ENCODE measurements at places on chromosomes 5 and 9. TPM values are rescaled to one million over a fixed set of nuclear protein-coding genes. Genes with fewer than 3 reads are reported as not detected.

PPP3R2 gene
- total RNA-seq: not detected

OR1J4 gene
- total RNA-seq: not detected

DND1 gene
- 1.8 TPM for total RNA-seq

UNC13B gene
- 9.5 TPM for total RNA-seq

KIF24 gene
- 8.3 TPM for total RNA-seq

SNX30 gene
- 7.7 TPM for total RNA-seq

FBXL7 gene
- total RNA-seq: 2.5 TPM

DNA sequence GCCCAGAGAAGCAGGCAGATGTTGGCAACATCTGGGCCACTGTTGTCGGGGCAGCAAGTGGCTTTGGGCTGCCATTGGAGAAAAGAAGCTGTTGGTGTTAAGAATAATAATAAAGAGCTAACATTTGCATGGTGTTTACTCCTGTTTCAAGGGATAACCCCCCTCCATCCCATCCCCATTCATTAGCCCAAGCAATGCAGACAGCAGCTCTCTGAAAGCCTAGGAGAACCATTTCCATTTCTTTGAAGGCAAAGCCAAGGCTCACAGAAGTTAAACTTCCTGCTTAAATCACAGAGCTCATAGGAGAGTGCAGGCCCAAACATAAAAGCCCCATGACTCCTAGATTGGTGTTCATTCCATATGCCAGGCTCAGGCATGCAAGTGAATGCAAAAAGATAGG lies 175.4 kb downstream of the ASTN2 start:
- no peak for DNase-seq

DNA sequence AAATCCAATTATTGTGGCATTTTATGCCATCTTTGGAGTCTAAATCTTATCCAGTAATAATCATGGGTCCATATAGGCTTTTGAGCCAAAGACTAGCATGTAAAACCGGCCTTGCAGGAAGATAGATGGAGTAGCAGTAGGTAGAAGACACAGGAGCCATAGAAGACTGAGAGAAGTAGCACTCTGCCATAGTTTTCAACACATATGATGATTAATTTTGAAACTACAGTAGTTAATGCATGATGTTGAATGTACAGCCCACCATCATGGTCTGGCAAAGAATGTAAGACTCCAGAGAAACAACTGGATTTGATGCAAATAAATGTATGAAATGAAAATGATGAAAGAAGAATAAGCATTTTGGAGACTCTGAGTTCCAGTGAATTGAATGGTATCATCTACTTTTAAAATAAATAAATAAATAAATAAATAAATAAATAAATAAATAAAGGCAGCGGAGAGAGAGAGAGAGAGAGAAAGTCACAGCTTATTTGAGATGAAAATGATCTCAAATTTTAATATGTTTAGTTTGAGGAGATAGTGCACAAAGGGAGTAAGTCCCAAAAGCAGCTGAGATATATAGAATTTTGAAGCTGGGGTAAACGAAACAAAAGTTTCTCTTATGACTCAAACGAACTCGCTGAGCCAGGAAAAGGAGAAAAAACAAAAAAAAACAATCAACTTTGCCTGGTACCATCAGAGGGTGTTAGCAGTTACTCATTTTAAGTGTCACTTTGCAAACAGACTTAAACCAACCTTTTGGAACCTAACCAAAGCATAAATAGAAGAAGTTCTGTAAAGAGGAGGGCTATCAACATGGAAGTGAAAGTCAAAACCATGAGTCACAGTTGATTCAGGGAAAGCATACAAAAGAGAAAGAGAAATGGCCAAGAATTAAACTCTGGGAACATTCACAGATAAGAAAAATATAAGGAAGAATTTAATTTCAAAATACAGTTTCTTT lies 388.7 kb downstream of the CETN3 start:
- DNase-seq: peak; percentile 95

GRCh38 chr9:113786071-113786470 lies 90.0 kb upstream of the ZNF618 start:
- DNase-seq: no peak

DNA sequence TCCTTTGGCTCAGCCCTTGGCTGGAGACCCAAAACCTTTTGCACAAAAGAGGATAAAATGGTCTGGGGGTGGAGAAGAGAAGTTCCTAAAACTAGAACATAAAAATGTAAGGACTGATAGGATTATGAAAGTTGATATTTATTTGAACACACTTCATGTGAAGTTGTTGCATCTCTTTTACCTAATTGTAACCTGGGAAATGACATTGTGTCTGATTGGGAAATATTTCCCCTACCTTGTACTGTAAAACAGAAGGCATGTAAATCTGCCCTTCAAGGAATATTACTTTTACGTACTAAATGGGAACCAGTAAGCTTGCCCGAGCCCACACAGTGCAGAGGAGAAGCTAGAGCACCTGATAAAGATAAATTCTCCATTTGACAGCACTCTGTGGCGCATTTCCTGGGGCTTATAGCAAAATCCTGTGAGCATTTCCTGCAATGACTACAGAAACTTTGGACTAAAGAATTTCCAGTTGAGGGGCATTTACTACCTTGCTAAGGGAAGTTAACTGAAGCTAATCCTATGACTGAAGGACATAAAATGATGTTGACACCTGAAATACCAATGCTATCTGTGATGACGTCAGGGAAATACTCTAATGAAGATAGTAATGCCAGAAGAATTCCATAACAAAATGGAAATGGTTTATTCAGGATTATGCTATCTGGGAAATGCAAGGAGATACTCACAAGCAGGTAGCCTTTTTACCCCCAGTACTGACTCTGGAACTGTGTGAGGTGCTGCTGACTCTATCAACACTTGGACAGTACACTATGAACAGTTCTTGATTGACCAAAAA lies 78.3 kb upstream of the LIFR start:
- DNase-seq: no peak

DNA sequence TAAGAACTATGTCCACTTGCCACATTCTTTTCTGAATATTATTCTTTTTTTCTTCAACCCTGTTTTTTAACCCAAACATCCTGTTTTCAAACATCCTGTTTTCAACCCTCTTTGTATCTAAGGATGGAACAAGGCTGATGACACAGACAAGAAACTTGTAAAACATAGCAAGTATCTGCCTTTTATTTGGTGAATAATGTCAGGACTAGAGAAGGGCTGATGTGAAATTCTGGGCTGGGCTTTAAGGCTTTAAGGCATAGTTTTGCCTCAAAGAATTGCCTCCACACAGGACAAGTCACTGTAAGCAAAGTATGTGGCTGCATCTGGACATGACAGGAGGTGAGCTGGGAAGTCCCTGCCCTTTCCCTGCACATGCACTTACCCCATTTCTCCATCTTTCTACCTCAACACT lies 42.5 kb upstream of the RIC1 start:
- DNase-seq: peak; percentile 23

- peak; percentile 75 for DNase-seq
Observed at GRCh38 chr9:96080364-96080763, 204.9 kb downstream of the ERCC6L2 start.

DNA sequence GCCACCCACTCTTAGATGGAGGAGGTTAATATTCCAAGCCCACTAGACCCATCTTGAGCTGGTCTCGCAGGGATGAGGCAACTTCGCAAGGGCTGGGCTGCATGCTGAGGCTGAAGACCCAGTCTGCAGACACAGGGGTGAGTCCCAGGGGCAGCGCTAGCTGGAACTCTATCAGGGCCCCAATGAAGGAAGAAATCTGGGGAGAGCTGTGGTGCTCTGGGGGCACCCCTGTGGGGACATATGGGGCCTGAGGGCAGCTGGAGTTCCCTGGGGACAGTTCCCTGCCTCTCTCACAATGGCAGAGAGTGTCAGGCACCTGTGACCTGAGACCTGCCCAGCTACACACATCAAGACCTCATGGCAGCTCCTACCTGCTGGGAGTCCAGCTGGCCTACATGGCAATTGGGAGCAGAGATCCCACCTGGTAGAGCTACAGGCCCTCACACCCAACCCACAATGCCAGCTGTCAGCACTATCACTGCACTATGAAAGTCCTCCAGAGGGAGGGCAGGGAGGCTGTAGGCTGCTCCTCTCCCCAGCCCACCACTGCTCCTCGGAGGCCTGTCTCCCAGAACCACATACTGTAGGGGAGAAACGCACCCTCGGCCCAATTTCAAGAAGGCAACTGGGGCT lies 202.2 kb downstream of the GABBR2 start:
- DNase-seq: no peak

GRCh38 chr5:181181650-181182565 lies 23.1 kb downstream of the TRIM7 start:
- peak; percentile 69 for DNase-seq

- DNase-seq: no peak
Observed at GRCh38 chr5:140563596-140563995, 802 bp downstream of the APBB3 start.

- no peak for DNase-seq
Observed at GRCh38 chr5:79399046-79399445, 114.9 kb downstream of the HOMER1 start.

GRCh38 chr9:133686642-133687575 lies 50.7 kb downstream of the DBH start:
- no peak for DNase-seq

GRCh38 chr5:169602535-169602934 lies 19.0 kb downstream of the SPDL1 start:
- DNase-seq: no peak

- peak; percentile 9 for DNase-seq
Observed at GRCh38 chr5:41193456-41194205, 19.7 kb downstream of the C6 start.

DNA sequence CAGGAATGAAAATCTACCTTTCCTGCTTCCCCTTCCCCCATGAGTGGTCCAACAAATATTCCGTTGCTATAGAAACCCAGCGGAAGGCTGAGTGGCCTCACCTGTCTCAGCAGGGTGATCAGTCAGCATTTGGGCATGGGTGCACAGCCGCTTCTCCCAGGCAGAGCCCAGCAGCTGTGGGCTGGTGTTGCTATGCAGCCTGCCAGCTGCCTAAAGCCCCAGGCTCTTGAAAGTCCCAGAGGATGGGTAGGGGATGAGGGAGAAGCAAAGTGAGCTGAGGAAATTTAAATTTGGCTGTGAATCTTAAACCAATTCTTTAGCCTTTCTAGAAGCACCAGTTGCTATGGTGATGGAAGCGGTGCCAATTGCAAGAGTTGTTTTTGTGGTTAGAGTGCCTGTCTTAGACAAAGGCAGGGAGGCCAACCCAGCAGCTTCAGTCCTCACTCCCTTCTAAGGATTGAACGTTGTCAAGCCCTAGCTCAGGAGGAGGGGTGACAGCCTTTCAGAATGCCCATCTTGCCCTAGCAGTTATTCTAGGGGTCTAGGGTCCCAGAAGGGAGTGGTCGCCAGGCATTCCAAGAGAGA lies 151.5 kb upstream of the PITX1 start:
- DNase-seq: peak; percentile 36
